NCI-H2029 treated with DMSO at 0.1 percent for 48 hours (cell line): ENCODE measurements at places on chromosomes 13 and 19.

GRCh38 chr19:33616346-33616745 lies 5.4 kb upstream of the CHST8 start:
- DNase-seq, result no peak

GRCh38 chr19:29548483-29549085 lies 22.8 kb downstream of the VSTM2B start:
- no peak for DNase-seq

DNA sequence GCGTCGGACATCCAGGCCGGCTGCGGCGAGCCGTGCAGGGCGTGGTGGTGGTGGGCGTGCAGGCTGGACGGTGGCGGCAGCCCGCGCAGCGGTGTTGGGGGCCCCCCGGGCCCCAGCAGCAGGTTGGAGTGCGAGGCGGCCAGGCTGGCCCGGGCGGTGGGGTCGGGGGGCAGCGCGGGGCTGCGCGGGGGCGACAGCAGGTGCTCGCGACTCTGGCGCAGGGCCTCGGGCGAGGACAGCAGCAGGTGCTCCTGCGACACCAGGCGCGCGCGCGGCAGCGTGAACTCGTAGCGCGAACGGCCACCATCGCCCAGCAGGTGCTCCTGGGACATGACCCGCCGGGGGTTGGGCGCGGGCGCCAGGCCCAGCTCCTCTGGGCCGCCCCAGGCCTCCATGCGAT lies 9.8 kb downstream of the SHISA7 start:
- no peak for DNase-seq

DNA sequence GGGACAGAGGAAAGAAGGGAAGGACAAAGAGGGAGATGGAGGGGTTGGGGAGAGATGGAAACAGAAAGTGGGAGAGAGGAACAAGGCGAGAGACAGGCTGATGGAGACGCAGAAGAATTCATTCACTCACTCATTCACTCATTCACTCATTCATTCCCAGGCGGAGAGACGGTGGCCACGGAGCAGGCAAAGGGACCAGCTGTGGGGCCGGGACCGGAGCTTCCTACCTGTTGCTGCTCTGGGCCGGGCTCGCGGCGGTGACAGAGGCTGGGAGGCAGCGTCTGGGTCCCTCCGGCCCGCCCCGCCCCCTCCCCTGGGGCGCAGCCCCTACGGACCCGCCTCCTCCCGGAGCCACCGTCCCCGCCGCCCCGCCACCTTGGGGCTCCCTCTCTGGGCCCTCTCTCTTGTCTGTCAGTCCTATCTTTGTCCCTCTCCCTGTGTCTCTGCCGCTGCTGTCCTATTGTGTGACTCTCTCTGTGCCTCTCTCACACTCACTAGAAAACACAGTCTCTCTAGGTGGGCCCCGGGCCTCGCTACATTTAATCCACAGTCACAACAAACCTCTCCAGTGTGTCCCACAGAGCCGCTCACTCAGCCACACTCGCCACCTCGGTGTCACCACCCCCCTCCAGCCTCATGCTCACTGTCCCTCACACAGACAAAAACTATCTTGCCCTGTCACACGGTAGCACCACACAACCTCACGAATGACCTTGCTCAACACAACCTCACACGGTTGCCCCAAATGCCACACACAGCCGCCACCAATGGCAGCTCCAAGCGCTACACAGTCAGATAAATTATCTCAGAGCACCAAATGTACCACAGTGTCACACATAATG lies at the start of gene GNG8:
Gene GNG8, minus strand, starts transcription at position 283 of the 842 bp plus-strand sequence. CDS start 1,520 bp downstream, outside the sequence.
- no peak for DNase-seq

- peak; percentile 55 for DNase-seq
Measured at GRCh38 chr13:52827839-52828238, 20.6 kb downstream of the PCDH8 start.

- no peak for DNase-seq
Measured at GRCh38 chr19:32717496-32717895, 2.1 kb upstream of the TDRD12 start.

DNA sequence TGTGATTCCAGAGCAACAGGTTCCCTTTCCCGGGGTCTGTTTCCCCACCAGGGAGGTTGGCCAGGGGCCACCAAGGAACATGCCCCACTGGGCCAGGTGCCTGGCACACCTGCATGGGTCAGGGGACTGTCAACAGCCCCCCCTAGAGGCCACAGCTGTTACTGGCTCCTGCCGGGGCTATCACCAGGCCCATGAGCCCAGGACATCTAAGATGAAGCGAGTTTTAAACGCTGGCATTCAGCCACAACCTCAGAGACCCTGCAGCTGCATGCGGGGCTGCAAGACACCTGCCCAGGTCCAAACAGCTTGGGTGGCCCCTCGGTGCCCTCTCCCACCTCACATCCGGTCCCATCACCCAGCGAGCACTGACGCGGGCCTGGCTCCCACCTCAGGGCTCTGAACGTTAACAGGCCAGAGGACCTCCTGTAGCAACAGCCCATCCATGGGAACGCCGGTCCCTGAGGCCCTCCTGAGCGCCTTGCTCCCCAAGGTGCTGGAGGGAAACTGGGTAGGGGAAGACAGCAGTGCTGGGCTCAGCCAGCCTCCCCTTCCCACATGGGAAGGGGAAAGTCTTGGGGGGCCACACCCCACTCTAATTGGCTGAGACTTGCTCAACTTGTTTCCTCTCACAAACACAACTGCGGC lies 12.0 kb downstream of the KHSRP start:
- no peak for DNase-seq
